IPS DF 19.7 (cell line): ENCODE measurements at places on chromosomes 6 and 20.
A peak's percentile ranks its signal among the peaks of the same experiment; 100 is the strongest.

DNA sequence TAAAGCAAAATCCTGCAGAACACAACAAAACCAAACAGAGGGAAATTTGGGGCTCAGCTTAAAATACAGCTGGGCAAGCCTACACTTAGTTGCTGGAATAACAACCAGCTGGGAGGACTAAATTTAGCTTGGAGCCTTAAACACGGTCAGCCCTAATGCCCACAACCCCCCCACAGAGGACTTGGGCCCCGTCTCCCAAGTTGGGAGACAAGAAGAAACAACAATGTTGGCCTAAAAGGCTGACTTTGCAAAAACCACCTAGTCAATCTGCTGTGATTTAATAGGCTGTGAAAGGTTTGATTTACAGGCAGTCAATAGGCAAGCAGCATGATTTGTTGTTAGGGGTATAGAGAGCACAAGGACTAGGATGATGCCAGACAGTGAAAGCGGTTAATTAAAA lies 40.3 kb upstream of the ARMC2 start:
- DNase-seq, result no peak

- DNase-seq, result no peak
Measured at GRCh38 chr6:52503323-52503747, 73.5 kb downstream of the TRAM2 start.

GRCh38 chr6:3157131-3157933 lies at the start of gene TUBB2A:
Gene TUBB2A (minus strand): TSS chr6:3157544. CDS start chr6:3157463, 81 bp downstream.
- no peak for DNase-seq

GRCh38 chr6:121873595-121873994 lies 438.1 kb downstream of the GJA1 start:
- no peak for DNase-seq

GRCh38 chr20:46640044-46640443 lies 11.2 kb downstream of the SLC13A3 start:
- DNase-seq, result no peak

DNA sequence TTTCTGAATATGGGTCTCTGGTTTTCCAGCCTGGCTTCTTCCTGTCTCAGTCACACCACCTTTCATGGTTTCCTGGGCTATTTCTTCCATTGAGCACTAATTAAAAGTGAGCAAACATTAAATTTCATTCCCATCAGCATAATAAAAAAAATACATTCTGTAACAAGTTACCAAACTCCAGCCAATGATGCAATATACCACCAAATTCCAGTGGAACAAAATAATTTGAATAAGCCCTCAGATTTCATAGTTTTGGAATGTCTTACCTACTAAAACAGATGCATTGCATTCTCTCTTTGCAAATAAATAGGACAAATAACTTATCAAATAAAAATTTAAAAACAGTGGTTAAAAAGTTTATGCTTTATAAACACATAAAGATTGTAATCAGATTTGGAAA lies 97.8 kb upstream of the PRDM1 start:
- no peak for DNase-seq

- no peak for DNase-seq
Measured at GRCh38 chr20:23257106-23257761, 93.4 kb upstream of the NXT1 start.

DNA sequence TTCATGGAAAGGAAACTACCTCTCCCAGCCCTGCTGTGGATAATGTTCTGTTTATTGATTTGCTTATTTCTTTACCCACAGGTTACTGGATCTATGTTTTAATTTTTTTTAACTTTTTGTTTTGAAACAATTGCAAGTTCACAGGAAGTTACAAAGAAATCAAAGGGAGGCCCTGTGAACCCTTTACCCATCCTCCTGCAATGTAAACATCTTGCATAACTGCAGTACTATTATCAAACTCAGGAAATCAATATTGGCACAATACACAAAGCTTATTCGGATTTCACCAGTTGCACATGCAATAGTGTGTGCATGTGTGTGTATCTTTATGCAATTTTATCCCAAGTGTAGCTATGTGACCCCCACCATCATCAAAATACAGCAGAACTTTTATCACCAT lies 398.0 kb downstream of the BTBD3 start:
- DNase-seq, result no peak

DNA sequence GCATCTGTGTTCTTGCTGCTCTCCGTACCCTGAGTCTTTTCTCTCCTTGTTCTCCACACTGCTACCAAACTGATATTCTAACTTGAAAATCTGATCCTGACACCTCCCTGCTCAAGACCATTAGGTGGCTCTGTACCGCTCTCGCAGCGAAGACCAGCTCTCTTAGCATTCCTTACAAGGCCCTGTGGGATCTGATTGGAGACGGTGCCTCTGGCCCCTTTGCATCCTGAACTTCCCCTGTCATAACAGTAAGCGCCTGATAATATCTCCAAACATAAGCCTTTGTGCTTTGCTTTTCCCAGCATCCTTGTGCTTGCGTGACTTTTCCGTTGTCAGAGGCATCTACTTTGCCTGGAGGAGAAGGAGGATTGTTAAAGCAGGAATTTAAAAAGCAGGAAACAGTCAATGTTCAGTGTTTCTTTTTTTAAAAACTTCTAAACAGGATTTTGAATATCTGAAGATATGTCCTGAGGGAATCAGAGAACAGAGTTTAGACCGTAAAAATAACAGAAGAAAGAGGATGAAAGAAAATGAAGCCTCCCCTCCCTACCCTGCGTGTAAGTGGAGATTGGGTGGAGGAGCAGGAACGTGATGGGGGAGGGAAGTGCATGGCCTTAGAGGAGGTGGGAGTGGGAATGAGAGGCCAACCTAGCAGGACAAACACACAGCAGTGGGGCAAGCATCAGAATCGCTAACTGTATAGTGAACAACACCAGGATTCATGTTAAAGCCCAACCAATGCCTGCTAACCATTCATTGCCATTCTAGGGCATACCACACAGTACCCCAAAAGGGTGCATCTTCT lies 89.2 kb upstream of the STMND1 start:
- DNase-seq, result peak; percentile 50

DNA sequence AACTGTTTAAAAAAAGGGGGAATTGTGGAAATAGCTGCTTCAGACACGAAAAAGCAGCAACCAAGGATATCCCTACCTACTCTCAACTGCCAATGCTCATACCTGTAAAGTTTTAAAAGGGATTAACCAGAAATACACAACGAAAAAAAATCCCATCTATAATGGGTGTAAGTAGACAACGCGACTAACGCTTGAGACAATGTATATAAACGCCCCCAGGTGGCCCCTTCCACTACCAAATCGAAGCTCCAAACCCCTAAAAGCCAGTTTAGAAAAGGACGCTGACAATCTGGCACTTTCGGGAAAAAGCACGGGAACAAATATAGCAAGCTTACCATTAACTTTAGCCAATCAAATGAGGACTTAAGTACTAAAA lies 94.5 kb upstream of the BTN3A2 start:
- DNase-seq, result no peak

- DNase-seq, result no peak
Measured at GRCh38 chr6:166616261-166617238, 10.5 kb downstream of the RPS6KA2 start.

DNA sequence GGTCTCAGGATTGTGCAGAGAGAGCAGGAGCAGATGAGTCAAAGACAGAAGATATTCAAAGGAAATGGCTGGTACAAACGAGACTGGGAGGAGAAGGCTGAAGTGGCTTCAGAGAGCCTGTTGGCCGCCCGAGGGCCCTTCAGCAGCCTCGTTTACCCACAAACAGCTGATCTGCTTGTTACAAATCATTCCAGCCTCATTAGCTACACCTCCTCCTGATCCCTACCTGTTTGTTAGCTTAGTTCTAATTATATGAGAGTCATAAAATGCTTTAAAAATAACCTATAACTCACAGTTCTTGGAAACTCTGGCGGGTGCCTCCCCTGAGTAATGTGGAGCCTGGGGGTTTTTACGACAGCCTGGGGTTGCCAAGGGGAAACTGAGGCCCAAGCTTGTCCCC lies 12.6 kb downstream of the GLP1R start:
- DNase-seq, result no peak

DNA sequence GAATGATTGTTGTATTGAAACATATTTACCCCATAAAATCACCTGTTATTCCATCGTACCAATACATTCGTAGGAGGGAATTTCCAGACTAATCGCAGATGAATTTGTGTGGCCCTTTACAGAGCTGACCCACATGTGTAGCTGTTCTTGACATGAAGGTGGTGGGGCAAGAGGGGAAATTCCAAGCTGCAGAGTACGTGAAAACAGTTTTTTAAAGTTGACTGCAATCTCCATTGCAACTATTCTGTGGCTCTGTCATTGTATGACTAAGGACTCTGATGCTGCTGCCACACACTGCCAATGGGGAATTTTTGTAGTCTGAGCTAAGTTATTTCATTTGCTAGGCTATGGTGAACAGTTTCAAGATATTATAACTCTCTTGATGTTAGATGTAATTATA lies 46.4 kb upstream of the ADTRP start:
- no peak for DNase-seq

GRCh38 chr6:52994839-52995088 lies 320 bp downstream of the GSTA4 start:
- no peak for DNase-seq

- DNase-seq, result no peak
Measured at GRCh38 chr20:22687676-22688349, 103.4 kb upstream of the FOXA2 start.

- DNase-seq, result no peak
Measured at GRCh38 chr6:168939796-168940195, 313.9 kb downstream of the THBS2 start.

DNA sequence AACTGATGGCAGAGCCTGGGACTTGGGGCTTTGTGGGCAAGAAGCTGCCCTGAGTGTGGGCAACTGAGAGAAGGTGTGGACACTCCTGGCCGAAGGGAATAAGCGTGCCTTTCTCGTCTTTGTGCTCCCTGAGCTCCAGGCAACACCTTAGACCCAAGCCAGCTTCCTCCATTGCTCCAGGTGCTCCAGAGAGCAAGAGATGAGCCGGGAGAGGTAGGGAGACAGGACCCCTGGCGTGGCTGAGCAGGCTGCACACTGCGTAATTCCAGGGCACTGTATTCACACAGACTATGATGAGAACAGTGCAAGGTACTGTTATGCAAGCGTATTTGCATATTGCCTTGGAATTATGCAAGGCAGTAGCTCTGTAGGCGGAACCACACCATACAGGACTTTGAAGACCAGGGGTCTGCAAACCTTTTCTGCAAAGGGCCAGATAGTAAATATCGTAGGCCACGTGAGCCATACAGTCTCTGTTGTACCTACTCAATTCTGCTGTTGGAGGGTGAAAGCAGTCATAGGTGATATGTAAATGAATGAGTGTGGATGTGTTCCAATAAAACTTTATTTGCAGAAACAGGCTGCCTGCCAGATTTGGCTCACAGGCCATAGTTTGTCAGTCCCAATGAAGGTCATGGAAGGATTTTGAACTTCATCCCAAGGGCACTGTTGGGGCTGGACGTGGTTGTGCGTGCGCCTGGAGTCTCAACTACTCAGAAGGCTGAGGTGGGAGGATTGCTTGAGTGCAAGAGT lies 42.1 kb upstream of the FAM83D start:
- no peak for DNase-seq

- no peak for DNase-seq
Measured at GRCh38 chr6:89951574-89952104, 57.4 kb downstream of the GJA10 start.

GRCh38 chr6:161546632-161547031 lies 272.8 kb upstream of the AGPAT4 start:
- no peak for DNase-seq

- no peak for DNase-seq
Measured at GRCh38 chr6:3557336-3557735, 100.5 kb upstream of the SLC22A23 start.

DNA sequence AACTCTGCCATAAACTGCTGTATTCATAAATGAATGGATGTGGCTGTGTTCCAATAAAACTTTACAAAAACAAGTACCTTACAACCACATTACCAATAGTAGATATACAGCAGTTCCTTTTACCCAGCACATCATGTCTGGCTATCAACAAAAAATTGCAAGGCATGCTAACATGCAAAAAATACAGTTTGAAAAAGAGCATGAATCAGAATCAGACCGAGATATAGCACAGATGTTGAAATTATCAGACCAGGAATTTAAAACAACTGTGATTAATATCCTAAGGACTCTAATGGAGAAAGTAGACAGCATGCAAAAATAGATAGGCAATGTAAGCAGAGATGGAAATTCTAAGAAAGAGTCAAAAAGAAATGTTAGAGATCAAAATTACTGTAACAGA lies 8.4 kb upstream of the NUS1 start:
- no peak for DNase-seq

DNA sequence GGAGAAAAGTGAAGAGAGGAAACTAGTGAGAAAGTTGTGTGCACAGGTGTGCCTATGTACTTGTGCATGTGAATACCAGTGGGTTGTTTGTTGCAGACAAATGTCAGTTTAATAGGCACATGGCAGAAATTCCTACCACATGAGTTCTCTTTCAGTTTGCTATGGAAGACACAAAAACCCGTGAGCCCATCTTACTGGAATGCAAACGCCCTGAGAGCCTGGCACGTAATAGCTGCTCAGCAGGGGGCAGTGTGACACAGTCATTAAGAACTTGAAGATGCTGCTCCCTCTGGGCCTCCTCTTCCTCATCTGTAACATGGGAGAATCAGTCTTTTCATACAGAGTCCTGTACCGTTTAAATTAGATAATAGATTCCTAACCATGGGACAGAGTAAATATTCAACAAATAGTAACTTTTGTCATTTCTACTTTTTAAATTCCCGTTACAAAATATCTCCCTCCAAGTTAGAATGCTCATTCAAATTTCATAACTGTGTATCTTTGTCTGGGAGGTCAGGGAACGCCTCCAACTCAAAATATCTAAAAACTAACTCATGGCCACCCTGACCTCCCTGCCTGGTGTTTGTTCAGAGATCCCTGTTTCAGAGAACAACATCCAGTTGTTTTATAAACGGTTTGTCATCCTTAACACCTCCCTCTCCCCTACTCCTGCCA lies 802.9 kb downstream of the MAFB start:
- DNase-seq, result peak; percentile 78

DNA sequence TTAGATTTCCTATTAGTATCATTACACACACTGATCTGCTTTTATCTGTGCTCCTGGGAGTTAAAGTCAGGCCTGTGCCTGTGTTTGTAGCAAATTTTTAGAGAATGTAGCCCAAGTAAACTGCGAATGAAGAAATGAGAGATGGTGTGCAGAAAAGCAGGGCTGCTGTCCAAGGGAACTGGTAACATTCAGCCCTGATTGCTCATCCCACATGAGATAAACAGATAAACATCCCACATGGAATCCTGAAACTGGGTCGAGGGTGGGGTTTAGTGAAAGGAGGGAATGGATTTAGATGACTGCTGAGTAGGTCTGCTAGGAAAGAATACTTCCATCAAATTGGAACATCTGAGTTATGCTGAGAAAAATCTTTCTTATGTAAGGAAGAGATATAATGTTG lies 69.1 kb downstream of the GRIK2 start:
- no peak for DNase-seq

DNA sequence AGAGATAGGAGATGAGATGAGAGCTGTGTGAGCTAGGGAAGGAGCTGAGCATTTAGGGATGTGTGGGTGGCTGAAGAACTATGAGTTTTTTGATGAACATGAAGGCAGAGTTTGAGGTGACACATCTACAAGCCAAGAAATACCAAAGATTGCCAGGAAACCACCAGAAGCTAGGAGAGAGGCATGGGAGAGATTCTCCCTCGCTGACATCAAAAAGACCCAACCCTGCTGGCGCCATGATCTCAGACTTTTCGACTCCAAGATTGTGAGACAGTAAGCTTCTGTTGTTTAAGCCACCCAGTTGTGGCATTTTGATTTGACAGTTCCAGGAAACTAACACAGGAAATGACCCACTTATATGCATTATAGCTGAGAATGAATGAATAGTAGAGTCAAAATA lies 790.9 kb downstream of the TFAP2A start:
- no peak for DNase-seq
